Activated CD4-positive, alpha-beta memory T cell treated with anti-CD3 and anti-CD28 coated beads, Interleukin-2, amount 10 ng/mL, durations not matched to agents 7 days and 5 days (primary cell): ENCODE measurements at places on chromosomes 1 and 21.

DNA sequence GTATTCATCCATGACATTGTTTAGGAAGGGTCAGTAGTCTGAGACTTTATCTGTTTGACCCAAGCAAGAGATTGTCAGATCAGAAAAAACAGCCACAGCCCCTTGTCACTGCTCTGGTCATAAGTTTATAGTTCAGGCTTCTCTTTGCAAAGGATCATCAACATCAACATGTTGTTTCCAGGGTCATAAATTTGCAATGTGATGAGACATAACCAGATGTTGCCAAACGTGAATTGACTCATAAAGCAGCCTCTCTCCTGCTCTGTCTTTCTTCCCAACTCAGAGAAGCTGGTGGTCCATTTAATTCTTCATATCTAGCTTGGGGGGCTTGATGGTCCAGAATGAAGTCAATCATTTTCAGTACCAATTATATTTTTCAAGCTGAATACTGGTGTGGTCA, 507.2 kb upstream of the PBX1 start:
- no peak for DNase-seq

- no peak for DNase-seq
Observed at GRCh38 chr1:35850051-35850450, 33.0 kb upstream of the AGO1 start.

GRCh38 chr1:117591252-117591651, 14.6 kb upstream of the TENT5C start:
- DNase-seq: no peak

- no peak for DNase-seq
Observed at GRCh38 chr1:209430821-209431259, 152.7 kb upstream of the CAMK1G start.

DNA sequence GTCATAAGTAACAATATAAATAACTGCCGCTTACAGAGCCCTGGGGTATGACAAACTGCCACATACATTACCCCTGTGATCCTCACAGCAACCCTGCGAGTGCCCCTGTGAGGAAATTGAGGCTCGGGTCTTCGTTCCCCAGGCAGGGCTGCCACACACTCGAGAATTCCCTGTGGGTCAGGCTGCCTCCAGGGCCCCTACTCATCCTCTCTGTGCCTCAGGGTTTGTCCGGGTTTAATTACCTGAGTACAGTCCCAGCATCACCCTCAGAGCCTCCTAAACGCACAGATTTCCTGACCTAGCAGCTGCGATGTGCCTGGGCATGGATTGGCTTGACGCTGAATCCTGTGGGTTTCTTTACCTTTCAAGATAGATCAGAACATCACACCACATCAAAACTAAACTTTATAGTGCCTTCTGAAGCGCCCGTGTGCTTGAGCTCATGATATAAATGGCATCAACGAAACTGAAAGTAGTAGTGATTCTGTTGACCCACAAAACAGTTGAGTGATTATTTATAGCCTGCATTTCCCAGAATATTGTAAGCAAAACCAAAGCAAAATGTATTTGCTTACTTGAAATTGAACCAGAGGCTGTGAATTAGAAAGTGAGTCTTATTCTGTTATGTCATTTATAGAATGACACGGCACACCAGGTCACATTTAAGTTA, 14.0 kb downstream of the SLC37A1 start:
- peak; percentile 58 for DNase-seq

DNA sequence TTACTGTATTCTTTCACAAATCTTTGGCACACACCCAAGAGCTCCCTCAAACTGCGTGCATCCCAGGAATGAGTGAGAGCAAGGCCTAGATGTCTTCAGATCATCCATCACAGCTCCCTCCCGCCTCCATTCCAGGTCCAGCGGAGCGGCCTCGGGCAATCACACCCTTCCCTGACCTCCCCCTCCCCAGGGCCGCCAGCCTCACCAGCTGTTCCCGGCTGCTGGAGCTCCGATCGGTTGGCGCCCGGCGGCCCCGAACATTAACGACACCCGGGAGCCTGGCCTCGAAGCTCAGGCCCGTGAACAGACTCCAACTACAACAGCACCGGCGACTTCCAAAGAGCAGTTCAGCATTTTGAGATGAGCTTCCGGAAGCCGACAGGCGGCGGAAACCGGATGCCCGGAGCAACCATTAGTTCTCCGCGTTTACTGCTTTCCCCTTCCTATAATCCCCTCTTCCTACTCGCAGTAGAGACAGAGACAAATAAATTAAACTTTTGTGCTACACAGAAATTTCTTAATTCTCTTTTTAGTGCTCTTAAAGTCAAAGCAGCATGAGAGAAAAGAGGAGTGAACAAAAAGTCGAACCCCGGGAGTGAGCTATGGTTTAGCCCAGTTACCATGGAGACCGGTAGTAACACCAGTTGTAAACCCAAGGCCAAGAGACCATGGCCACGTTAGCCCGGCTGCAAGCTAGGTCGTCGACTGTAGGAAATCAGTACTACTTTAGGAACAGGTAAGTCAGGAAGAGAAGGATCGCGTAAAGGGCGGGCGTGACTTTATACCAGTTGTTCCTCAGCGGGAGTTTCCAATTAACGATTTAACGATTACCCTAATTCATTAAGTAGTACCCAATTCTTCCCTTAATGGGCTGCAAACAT, at the start of the genes GPATCH2 and SPATA17:
Gene GPATCH2 (minus strand): TSS at position 380 of the 881 bp plus-strand sequence. CDS start 119 bp downstream, at position 261.
Gene SPATA17 (plus strand): TSS at position 634 of the 881 bp plus-strand sequence. CDS start 35 bp downstream, at position 669.
- DNase-seq: peak; percentile 82
